ENCODE measurements at places on chromosomes 4 and X.
A peak's percentile ranks its signal among the peaks of the same experiment; 100 is the strongest.

DNA sequence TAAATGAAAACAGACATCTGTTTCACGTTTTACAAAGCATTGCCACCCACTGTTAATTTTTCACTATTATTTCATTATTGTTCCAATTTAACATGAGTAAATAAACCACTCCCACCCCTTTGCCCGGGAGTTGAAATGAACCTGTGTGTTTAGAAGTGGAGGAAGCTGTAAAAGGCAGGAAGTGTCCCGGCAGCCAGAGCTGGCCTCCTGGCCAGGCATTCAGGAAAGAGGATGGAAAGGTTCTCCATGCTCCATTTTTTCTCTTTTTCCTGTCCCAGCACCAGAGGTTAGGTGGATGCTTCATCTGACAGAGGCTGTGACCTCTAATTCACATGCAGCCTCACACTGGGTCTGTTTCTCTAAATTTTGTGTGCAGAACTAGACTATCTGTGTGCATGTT lies 55.5 kb upstream of the LNX1 start:
- DNase-seq, result no peak

- peak; percentile 47 for DNase-seq
Observed at GRCh38 chrX:148609515-148610327, 109.3 kb downstream of the AFF2 start.

GRCh38 chrX:33808636-33809035 lies 323.5 kb downstream of the FAM47A start:
- DNase-seq, result no peak

DNA sequence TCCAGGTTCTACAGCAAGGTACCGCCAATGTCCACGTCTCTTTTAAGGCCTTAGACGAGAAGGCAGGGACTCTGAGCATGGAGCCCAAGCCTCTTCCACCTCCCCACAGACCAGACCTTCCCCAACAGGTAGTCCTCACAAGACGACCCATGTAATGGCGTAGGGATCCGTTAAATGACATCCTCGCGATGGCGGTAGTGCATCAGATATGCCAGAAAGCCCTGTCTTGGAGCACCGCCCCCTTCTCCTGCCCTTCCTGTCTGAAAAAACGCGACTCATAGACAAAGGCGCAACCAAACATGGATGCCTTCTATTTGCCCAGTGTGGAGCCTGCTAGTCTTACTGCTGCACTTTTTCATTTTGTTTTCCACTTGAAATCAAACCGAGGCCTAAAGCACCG lies 185.4 kb downstream of the OR13H1 start:
- DNase-seq, result no peak

- no peak for DNase-seq
Observed at GRCh38 chr4:119932277-119932676, 134.4 kb downstream of the MAD2L1 start.

DNA sequence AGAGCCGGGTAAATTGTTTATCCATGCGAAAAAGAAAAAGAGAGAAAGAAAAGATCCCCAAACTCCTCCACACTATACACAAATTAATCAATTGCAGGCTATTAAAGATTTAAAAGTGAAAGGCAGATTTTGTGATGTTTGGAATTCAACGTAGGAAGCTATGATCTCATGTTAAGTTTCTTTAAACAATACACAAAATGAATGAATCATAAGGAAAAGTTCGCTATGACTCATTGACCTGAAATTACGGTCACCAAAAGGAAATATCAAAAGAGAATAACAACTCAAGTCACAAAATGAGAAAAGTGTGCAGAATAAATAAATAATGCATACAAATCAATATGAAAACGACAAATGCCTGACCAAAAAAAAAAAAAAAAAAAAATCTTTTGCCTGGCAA lies 28.6 kb downstream of the CLNK start:
- DNase-seq, result no peak

DNA sequence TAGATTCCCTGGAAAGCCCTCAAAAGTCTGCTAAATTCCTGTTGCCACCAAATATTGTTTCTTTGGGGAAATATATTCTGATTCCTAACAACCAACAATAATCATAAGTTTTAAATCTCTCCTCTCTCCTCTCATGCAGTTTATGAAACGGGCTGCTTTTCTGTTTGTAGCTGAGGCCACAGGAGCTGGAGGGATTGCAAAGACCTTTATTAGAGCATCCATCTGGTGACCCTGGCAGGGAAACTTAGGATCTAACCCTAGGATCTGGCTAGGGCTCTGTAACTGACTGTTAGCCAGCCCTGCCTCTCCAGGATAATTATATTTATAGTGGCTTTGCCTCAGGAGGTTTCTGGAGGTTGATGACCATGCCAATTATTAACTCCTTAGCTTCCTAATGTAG lies 56.9 kb downstream of the SMAD1 start:
- DNase-seq, result no peak

DNA sequence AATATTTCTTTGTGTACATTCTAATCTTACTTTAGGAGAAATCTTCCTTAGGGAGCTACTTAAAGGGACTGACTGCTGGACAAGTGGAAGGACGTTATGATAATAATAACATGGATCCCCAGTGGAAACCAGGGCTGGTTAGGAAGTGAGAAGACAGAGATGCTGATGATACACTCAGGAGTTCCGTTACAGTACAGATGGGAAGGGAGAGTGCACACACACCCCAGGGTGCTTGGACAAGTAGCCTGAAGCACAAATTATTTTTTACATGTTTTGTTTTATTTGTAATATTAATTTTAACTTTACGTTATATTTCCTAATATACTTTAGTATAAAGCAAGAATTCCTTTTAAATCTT lies 84.1 kb downstream of the BMPR1B start:
- DNase-seq, result no peak

DNA sequence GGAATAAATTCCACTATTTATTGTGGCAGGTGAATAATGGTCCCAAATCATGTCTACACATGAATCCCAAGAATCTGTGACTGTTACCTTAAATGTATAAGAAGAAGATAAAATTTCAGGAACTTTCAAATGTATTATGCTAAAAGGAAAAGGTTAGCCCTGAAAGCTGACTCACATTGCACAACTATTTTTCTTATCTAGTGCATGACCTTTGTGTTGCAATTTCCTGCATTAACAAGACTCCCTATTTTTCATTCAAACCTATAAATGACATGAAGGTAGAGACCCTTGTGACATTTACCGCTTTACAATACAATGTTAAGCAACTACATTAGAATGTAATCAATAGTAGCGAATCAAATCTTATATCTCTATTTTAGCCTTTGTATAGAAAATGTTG lies 36.7 kb downstream of the UBQLN2 start:
- DNase-seq, result no peak

DNA sequence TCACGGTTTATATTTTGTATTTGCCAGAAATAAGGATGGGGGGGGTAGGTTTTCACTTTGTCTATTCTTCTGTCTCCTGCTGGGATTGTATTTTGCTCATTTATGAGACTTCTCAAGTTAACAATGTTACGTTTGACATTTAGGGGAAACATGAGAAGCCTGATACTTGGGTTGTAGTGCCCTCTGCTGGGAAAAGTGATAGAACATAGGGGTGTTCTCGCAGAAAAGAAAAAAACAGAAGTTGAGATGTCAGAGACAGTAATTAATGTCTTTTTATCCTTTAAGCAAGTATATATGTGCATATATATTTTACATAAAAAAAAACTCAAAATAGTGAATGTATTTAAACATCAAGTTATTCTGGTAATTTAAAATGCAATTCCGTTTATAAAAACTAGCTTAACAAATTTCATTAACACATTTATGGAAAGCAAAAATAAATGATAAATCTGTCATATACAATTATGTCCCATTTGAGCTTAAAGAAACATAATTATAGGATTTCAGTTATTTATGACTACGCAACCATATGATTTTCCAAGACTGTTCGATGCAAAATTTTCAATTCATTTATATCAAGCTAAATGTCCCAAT lies 46.0 kb upstream of the TMPRSS11F start:
- peak; percentile 17 for DNase-seq

DNA sequence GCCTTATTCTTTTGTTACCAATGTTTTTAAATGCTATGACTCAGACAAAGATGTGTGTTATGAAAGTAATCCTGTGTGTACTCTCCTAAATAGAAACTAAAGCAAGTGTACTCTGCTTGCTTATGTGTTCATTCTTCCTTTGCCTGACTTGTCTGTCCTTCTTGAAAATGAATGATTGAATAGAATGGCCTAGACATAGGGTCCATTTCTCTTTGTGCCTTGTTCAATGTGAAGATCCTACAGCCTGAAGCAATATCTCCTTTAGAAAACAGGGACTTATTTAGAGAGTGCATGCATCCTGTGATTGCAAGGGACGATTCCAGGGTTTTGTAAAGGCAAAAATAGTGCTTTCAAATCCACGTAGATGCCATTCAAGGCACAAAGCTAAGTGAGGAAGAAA lies 343.6 kb upstream of the TACR3 start:
- no peak for DNase-seq

- DNase-seq, result no peak
Observed at GRCh38 chr4:178198691-178199090, 756.5 kb upstream of the AGA start.
